ENCODE measurements at places on chromosomes 1 and 21.

DNA sequence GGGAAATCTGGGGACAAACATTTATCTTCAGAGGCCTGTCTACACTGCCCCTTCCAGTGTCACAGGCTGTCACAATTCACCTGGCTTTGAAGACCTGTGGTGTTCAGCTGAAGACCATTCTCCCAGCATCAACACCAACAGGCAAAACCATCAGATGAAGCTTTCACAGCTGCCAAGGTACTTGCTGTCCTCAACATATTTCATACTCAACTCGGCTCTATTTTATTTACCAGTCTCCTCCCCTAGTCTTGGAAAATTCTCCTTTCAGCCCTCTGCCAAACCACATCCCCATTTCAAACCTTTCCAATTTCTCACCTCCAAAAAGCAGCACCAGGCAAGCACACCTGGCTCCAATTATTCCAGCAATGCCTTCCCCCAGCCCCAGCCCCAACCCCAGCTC is 108.8 kb downstream of the TGFBR3 start:
- no peak for DNase-seq

- no peak for DNase-seq
Measured at GRCh38 chr1:12649971-12650421, 6.1 kb downstream of the AADACL4 start.

DNA sequence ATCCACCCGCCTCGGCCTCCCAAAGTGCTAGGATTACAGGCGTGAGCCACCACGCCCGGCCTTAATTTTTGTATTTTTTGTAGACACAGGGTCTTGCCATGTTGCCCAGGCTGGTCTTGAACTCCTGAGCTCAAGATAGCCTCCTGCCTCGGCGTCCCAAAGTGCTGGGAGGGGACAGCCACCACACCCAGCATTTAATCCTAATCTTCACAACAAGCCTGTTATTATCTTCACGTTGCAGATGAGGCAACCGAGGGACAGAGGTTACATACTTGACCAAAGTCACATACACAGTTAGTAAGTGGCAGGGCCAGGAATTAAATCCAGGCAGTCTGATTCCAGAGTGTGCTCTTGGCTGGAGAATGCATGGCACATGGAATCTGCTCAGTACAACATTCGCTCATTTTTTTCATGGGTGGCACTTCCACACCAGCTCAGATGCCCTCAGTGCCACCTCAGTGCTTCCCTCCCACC is 4.8 kb upstream of the GPR37L1 start:
- DNase-seq, result no peak

DNA sequence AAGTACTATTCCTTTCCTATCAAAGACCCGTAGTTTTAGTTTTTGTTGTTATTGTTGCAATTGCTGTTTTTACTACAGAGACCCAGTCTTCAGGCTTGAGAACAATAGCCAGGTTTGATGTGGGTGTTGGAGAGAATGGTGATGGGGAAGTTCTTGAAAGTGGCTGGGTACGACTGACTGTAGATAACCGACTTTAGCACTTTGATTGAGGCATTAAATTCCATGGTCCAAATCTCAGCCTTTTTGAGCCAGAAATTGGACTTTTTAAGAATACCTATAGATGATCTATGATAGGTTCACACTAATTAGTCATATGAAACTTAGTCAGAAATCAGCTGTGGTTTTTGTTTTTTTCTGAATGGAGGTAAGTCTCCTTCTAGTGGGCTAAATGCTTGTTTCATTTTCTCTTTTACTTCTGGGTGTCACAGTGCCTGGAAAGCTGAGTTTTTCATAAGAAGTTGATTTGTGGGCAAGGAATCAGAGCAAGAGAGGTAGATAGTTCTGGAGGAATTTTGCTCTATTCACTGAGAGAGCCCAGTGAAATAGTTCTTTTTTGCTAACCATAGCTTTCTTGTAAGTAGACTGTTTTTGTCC is 2.8 kb downstream of the PPIH start:
- DNase-seq, result no peak

- no peak for DNase-seq
Measured at GRCh38 chr1:180902541-180902940, 10.2 kb upstream of the KIAA1614 start.

GRCh38 chr1:40945491-40945973 is 34.0 kb upstream of the CTPS1 start:
- no peak for DNase-seq

DNA sequence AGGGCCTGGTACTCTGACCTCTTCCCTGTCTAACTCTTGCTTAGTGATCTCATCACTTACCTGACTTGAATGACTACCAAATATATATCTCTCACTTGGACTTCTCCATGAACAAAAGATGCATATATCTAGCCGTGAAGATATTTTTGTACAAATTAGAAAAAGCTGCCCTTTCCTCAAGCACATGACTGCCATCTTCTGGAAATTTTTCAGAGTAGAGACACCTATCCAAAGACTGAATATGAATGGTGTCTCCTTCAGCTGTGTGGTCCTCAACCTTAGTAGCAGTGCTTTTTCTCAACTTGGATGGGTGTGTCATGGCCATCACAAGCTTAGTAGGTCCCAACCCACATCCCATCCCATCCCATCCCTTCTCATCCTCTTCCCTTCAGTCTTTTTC is 142.3 kb downstream of the DNM3 start:
- DNase-seq, result no peak

- DNase-seq, result no peak
Measured at GRCh38 chr1:11388617-11389016, 90.3 kb upstream of the DISP3 start.

GRCh38 chr21:42317341-42317741 is 2.1 kb upstream of the TFF3 start:
- DNase-seq, result no peak

DNA sequence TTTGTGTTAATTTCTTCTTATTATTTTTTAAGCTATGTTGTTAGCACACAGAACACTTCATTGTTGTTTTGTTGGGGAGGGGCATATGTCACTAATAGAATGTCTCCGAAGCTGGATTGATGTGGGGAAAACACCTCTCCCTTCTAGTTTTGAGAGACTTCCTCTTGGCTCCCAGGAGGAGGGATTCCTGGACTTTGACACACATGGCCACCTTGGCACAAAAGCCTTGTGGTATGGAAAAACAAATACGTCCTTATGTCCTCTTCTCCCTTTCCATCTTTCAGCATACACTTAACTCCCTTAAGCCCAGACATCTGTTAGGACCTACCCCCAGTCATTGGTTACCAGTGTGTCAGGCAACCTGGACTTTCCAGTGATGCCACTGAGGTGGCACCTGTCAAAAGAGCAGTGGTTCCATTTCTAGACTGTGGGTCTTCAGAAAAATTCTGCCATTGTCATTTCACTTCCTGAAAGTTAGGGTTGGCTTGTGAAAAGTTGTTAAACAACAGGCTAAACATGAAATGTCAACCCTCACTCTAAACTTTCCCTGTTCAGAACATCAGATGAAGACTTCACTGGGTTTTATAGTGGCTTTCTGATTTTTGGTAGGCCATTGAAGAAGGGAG is 12.5 kb upstream of the ABCB10 start:
- no peak for DNase-seq

DNA sequence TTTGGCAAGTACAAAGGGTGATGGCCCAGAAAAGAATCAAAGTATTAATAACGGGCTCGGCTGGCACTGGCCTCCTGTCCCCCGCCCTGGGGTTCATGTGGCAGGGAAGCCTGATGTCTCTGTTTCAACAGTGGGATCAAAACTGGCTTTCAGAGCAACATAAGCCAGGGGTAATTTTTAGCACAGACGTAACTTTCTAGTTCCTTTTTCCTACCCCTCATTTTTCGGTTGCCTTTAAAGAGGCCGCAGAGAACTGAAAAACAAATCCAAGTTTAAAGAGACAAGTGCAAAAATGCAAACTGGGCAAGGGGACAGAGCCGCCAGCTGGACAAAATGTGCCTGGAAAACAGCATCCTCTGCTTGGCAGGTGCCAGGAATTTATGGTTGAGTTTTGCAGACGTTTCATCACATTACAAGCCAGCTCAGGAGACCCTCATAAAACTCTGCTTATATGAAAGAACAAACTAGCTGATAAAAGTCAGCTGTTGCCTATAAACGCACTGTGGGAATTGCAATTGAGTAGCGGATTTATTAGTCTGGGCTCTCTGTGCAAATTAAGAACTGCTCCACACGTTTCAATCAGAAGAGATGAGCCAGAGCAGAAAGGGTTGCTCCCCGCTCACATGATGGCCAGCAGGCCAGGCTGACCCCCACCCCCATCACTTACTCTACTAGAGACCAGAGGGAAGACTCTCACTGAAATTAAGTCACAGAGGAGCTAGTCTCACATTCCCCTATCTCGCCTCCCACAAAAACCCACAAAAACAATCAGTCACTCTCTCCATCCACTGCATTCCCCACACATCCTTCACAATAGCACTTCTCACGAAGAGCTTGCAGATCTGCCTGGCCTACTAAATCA is 15.8 kb upstream of the CDCA8 start:
- no peak for DNase-seq

DNA sequence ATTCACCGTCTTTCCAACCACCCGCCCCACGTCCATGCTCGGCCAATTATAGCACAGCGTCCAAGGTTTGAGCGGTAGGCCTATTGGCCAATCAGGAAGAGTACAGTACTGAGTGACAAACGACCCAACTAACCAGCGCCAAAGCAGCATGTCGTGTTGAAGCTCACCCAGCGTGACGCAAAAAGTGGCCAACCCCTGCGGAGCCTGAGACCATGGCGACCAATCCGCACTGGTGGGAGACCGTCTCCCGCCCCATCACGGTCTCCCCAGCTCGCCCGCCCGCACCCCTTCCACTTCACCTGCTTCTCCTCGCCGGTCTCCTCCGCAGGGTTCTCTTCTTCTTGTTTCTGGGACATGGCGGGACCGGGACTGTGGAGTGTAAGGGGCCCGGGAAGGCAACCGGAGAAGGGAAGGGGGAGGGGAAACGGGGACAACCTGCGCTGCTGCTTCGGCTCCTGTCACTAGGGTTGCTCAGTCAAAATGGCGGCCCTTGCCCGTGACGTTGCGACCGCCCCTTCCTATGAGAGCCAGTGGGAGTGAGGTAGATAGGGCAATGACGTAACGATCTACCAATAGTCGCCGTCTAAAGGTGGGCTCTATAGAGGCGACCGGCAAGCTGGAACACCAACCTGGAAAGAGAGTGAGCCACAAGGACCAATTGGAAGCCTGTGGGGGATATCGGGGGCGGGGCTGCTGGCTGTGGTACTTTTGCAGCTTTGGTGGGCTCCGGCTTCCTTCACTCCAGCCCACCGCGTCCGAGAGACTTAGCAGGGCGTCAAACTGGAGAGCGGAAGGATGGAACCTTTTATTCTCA is at the start of gene ENSA:
Gene ENSA, minus strand, starts transcription at position 498 of the 814 bp plus-strand sequence. Its CDS starts 142 bp downstream, at position 356.
- peak; percentile 72 for DNase-seq

GRCh38 chr1:206415942-206416341 is 54.3 kb upstream of the IKBKE start:
- no peak for DNase-seq
